Amygdala (tissue), 56 donors: ENCODE measurements at places on chromosomes 16 and 17.

GRCh38 chr16:66107661-66108060 lies 258.8 kb upstream of the CDH5 start:
- no peak for DNase-seq

- DNase-seq, result no peak
Observed at GRCh38 chr16:56354016-56354415, 71.3 kb downstream of the AMFR start.

DNA sequence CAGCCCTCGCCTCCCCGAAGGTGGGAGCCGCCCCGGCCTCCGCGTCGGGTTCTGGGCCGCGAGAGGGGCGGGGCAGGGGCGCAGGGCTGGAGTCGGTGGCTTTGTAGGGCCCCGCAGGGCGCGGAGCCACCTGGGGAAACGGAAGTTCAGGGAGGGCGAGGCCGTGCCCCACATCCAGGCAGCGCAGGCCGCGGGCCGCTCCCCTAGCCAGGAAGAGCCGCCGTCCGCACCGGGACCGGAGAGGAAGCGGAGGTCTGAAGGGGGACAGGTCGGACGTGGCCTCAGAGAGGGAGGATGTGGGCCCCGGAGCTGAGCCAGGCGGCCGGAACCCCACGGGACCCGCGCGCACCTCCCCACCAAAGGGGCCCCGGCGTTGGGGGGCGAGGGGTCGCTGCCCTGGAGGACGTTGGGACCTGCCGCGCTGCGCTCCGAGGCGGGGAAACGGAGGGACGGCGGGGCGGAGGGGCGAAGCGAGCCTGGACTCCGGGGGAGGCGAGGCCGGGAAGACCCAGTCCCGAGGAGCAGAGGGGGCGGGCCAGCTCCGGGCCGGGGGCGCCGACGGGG lies 482 bp upstream of the SLC16A3 start:
- DNase-seq, result no peak

DNA sequence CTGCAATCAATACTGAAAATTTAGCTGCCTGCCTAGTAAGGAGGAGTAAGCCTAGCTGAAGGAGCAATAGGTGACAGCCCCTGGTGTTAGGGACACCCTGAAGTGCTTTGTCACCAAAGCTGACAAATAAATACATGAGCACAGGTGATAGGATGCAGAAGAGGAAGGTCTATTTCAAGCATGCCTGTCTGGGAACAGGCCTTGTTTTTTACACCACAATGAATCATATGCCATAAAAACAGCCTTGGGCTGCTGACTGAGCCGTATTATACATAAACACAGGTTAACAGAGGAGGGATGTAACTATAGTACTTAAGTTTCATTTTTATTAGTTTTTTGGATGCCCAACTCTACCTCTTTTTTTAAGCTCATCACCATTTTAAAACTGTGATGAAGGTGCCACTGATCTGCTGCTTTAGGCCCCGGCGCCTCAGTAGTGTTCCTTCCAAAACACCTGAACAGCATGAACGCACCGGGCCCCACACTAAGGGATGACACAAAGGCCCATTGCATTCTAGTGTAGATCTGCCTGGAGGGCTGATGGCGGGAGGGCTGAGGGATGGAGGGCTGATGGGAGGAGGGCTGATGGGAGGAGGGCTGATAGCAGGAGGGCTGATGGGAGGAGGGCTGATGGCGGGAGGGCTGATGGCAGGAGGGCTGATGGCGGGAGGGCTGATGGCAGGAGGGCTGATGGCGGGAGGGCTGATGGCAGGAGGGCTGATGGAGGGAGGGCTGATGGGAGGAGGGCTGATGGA lies 150.3 kb downstream of the AATF start:
- no peak for DNase-seq

DNA sequence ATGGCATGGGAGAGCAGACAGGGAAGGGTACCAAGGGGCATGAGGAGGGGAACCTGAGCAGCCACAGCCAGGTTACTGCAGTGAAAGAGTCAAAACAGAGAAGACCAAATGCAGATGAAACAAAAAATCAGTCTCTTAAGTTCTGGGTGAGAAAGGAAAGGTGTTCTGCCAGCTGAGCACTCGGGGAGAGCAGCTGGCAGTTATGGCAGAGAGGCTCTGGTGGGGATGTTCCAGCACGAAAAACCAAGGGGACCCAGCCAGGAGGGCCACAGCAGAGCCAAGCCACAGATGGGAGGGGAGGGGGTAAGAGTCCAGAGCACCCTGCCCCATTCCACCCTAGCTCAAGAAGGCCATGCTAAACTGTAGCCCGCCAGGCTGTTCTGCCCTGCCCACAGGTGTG lies 31.7 kb downstream of the STH start:
- no peak for DNase-seq

- no peak for DNase-seq
Observed at GRCh38 chr17:43627653-43628052, 34.1 kb downstream of the MEOX1 start.

- DNase-seq, result no peak
Observed at GRCh38 chr17:33046361-33047255, 55.0 kb downstream of the SPACA3 start.

GRCh38 chr16:3687021-3687420 lies 30.3 kb downstream of the TRAP1 start:
- DNase-seq, result no peak

- DNase-seq, result no peak
Observed at GRCh38 chr17:6574687-6575595, 18.6 kb upstream of the PITPNM3 start.

- no peak for DNase-seq
Observed at GRCh38 chr17:58391302-58391984, 25.9 kb downstream of the RNF43 start.

GRCh38 chr17:69609473-69610305 lies 195.2 kb downstream of the MAP2K6 start:
- no peak for DNase-seq

GRCh38 chr17:28675980-28676379 lies 14.0 kb downstream of the SUPT6H start:
- DNase-seq, result no peak

DNA sequence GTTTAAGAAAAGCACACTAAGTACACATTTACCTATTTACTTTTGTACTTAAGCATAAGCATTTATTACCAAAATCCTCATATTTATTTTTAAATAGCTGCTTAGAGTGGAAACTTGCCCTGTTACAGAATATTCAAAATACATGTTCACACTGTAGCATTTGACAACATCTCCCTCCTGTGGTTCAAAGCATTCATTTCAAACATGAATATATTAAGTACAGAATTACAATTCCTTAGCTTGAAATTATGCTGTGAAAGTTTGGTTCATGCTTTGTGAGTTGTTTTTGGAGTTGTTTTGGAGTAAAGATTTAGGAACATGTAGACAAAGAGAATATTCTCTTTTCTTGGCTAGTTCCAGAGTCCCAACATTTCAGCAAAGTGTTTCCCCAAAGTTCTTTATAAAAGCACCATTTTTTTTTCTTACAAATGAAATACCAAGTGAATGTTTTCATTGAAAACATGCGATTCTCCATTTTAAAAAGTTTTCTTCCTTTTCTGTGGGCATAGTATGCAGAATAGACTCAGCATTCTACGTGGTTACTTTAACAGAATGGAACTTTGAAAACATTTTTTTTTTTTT lies 33.2 kb downstream of the TUBD1 start:
- DNase-seq, result no peak

DNA sequence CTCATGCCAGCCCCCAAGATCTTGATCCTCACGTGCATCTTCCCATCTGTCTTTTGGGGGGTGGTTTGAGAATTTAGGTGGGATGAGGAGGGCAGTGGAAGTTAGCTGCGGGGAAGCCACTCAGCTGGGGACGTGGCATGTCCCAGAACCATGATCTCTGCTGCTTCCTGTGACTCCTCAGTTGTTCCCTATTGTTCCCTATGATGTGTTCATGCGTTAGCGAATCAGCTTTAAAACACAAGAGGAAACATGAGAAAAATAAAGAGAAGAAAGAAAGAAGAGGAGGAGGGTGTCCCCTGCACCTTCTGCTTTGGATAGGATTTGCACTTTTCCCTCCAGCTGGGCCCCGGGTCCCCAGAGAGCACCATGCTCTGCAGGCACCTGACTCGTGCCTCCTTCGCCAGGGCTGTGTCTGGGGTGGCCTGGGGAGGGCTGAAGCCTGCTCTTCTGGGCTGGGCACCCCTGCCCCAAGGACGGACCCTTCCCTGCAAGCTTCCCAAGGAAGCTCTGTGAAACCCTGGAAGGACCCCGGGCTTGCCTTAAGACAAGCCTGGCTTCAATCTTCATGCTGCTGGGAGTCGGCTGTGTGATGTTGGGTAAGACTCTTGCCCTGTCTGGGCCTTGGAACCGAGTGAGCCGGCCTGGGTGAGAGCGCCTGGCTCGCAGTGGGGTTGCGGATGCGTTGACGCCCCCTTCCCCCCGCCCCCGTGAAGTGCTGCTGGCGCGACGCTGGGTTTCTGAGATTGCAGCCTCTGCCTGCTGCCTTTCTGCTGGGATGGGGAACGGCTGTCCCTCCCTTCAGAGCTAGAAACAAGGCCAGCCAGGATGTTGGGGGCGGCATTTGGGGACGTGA lies 62.8 kb upstream of the CIBAR2 start:
- DNase-seq, result no peak
